ENCODE measurements at places on chromosomes 11 and 22. TPM values are rescaled to one million over a fixed set of nuclear protein-coding genes. Genes with fewer than 3 reads are reported as not detected.
A peak's percentile ranks its signal among the peaks of the same experiment; 100 is the strongest.

TPH1 gene
- 0.31 TPM for total RNA-seq

GRCh38 chr22:46572911-46573780 is 35.7 kb upstream of the CELSR1 start:
- H3K27ac ChIP-seq: no peak overlapping the region
- peaks cover 18% of the 10 kb centered on the region for H3K4me1 ChIP-seq
- DNase-seq: no peak
- H3K36me3 ChIP-seq: no peaks in the 10 kb centered on the region
- H3K27me3 ChIP-seq: no peaks in the 10 kb centered on the region

C11orf42 gene
- total RNA-seq: not detected

OR10D3 gene
- not detected for total RNA-seq

- peak overlapping the region; percentile 58 for H3K4me3 ChIP-seq
- H3K4me1 ChIP-seq: peaks cover 27% of the 10 kb centered on the region
- H3K27me3 ChIP-seq: no peaks in the 10 kb centered on the region
- no peak for DNase-seq
- H3K27ac ChIP-seq: no peak overlapping the region
- H3K36me3 ChIP-seq: no peaks in the 10 kb centered on the region
These were observed 1.4 kb downstream of the CELSR1 start for GRCh38 chr22:46535876-46536536.

DNA sequence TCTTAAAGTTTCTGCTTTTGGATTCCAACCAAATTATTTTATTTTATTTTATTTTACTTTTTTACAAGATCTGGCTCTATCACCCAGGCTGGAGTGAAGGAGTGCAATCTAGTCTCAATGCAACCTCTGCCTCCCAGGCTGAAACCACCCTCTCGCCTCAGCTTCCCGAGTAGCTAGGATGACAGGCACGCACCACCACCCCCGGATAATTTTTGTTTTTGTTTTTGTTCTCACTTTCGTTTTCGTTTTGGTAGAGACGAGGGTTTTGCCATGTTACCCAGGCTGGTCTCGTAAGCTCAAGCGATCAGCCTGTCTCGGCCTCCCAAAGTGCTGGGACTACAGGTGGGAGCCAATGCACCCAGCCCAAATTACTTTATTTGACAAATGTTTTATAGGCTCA is 219.8 kb downstream of the ETS1 start:
- H3K27me3 ChIP-seq: peaks cover 18% of the 10 kb centered on the region
- H3K4me3 ChIP-seq: no peak overlapping the region
- no peaks in the 10 kb centered on the region for H3K36me3 ChIP-seq
- no peak for DNase-seq
- peaks cover 23% of the 10 kb centered on the region for H3K4me1 ChIP-seq

CALCA gene
- not detected for total RNA-seq

SCUBE2 gene
- 3.3 TPM for total RNA-seq
